ENCODE measurements at places on chromosomes 6 and 20. TPM values are rescaled to one million over a fixed set of nuclear protein-coding genes. Genes with fewer than 3 reads are reported as not detected.

GRCh38 chr6:136579800-136580199 lies 29.6 kb upstream of the MAP7 start:
- no peak for DNase-seq

DNA sequence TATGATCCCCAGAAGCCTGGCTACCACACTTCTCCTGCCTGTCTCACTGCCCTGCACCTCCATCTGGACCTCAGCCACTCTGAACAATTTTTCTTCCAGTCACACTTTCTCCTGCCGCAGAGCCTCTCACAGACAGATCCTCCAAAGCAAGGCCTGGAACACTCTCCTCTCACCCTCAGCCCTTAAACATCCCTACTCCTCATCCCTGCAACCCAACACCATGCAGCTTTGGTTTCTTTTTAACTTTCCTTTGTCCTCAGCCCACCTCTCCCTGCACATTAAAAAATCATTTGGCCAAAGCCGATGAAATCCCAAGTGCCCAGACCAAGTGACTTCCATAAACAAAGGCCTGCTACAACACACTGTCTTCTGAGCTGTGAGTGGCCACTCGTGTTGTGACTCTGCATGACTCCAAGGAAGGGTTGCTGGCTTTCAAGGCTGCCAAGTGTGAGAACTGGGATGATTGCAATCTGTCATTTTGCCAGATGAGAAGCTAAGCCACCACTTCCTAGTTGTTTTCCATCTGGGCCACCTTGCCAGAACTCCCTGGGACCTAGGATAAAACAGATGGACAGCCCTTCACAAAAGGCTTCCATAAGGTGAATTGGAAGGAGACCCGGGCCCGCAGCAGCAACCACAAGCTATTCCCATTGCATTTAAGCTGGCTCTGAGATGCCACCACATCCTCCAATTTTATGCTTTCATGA lies 144.4 kb upstream of the SSTR4 start:
- no peak for DNase-seq

DNA sequence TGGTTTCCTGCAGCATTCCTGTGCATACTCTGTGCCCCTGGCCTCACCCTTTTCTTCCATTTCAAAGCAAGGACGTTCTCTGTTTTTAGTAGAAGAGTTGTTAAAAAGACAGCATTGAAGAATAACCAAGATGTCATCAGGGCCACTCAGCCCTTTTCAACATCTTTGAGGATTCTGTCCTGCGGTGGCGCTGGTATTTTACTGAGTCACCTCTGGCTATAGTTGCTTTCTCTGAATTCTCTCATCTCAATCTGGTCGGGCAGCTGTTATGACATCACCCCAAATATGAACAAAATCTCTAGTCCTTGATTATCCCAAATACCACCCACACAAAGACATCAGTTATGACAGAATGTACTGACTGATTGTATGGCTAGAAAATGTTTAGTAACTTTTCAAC lies 204.2 kb downstream of the GRIK2 start:
- DNase-seq, result no peak

The SLC17A1 gene
- not detected for total RNA-seq

The PSMB9 gene
- 0.90 TPM for total RNA-seq
